ENCODE measurements at places on chromosomes 7 and 10. TPM values are rescaled to one million over a fixed set of nuclear protein-coding genes. Genes with fewer than 3 reads are reported as not detected.

Gene OPALIN
- not detected for total RNA-seq

Gene SMIM30
- 62.9 TPM for total RNA-seq

Gene TACC2
- 21.4 TPM for total RNA-seq

Gene DKK1
- 70.8 TPM for total RNA-seq

Gene MYO1G
- total RNA-seq: not detected

Gene PIP4K2A
- total RNA-seq: 9.9 TPM

Gene PRKCQ
- 14.4 TPM for total RNA-seq

Gene NRBF2
- total RNA-seq: 25.8 TPM

Gene CAV1
- total RNA-seq: 764 TPM

Gene MYL10
- total RNA-seq: not detected

Gene CPA2
- total RNA-seq: 0.11 TPM

Gene CD36
- total RNA-seq: 0.47 TPM

Gene CAMK2B
- total RNA-seq: 0.04 TPM

Gene HOXA9
- total RNA-seq: 6.8 TPM

Gene PRKAR2B
- total RNA-seq: not detected

Gene GDF2
- total RNA-seq: not detected

Gene GRM3
- not detected for total RNA-seq

Gene COL28A1
- total RNA-seq: not detected

Gene MRPL32
- 51.0 TPM for total RNA-seq

Gene NUDCD3
- total RNA-seq: 52.2 TPM

Gene ACSL5
- total RNA-seq: not detected

Gene FOXI2
- total RNA-seq: not detected

Gene TBC1D12
- 6.9 TPM for total RNA-seq

Gene FKBP6
- not detected for total RNA-seq

Gene CCDC172
- not detected for total RNA-seq

Gene FLNC
- total RNA-seq: 0.11 TPM

Gene WNT2
- total RNA-seq: not detected

Gene RELN
- not detected for total RNA-seq

Gene PON1
- not detected for total RNA-seq

Gene AUTS2
- 15.0 TPM for total RNA-seq

Gene NYAP1
- total RNA-seq: 4.8 TPM

Gene IRF5
- 9.1 TPM for total RNA-seq

Gene LRIT2
- not detected for total RNA-seq

Gene STEAP1
- 44.6 TPM for total RNA-seq

Gene LGI1
- not detected for total RNA-seq

Gene VPS37D
- 2.9 TPM for total RNA-seq

Gene ADRA2A
- total RNA-seq: not detected

Gene TUBB8
- total RNA-seq: not detected

Gene OPN4
- total RNA-seq: not detected

Gene FIGNL1
- 6.6 TPM for total RNA-seq

Gene UNCX
- not detected for total RNA-seq

Gene CCDC136
- 0.39 TPM for total RNA-seq

Gene TRIL
- not detected for total RNA-seq

Gene CC2D2B
- not detected for total RNA-seq

Gene AKR1C2
- 7.4 TPM for total RNA-seq

Gene FANK1
- total RNA-seq: 2.1 TPM

Gene KLF14
- total RNA-seq: not detected

Gene BAIAP2L1
- total RNA-seq: 34.1 TPM

Gene CALHM1
- total RNA-seq: not detected

Gene TUBAL3
- total RNA-seq: 1.5 TPM

Gene ADCY1
- 0.16 TPM for total RNA-seq

Measured in hair follicular keratinocyte (primary cell).